ENCODE measurements at places on chromosomes 11 and 22.

DNA sequence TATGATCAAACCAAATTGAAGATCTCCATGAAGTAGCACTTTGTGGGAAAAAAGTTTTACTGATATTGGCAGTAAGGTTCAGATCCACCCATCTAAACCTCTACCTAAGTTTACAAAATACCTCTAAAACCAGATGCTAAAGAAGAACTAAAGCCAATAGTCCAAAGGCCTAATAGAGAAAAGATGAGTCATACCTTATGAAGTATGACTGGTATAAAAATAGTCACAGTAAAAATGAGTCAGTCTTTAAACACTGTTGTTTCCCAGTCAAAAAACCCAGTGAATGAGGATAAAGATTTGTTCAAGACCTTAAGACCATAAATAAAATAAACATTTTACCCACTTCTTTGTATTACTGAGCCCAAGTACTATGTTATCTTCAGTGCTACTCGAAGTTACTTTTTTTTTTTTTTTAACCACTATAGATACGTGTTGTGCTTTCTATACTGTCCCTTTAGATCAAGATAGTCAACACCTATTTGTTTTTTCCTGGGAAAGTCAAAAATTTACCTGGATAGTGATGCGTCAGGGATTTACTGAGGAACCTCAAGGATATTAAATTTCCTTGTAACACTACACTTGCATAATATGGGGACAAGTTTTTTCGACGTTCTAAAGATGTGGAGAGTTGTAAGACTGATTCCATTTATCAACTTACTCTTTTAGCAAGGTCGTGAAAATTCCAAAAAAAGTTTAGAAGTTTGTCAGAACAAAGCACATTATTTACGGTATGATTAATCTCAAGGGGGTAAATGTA is 87.3 kb downstream of the CCDC73 start:
- no peak for DNase-seq

DNA sequence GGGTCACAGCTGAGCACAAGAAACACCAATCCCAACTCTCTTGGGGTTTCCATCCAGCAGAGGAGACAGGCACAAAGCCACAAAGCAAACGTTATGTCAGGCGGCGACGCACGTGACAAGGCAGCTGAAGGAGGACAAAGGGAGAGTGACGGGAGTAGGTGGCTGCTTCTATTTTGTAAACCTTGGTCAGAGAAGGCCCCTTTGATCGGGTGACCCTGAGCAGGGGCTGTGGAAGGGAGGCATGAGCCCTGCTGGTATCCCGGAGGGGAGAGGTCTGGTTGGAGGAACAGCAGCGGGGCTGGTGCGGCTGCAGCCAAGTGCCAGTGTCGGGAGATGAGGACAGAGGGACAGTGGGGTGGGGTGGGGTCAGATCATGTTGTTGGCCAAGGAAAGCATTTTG is 17.3 kb upstream of the RFPL3 start:
- DNase-seq = no peak

DNA sequence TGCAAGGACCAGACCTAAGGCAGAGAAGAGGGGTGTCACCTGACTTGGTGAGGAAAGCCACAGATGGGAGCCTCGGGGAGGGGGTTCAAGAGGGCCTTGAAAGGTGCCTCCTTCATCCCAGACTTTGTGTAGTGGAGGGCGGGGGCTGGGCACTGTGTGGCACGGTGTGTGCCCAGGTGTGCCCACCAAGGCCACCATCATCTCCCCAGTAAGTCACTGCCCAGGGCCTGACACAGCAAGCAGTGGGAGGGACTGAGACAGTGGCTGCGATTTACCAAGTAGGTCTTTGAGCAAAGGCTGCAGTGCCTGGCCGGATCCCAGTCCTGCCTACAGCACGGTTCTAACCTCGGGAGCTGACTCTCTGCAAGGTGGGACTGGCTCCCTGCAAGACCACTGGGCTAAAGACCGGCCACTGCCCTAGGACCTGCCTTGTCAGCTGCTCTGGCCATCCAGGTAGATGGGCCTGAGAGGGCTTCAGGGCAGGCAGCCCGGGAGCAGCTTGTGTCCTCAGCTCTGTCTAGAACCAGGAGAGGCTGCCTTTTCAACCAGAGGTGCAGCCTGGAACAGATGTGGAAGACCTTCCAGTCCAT is 1.4 kb downstream of the OSM start:
- DNase-seq = no peak

- DNase-seq = no peak
Observed at GRCh38 chr11:66689661-66690590, 12.2 kb upstream of the RBM4B start.

- DNase-seq = no peak
Observed at GRCh38 chr22:42928969-42929837, 72.1 kb upstream of the ARFGAP3 start.

DNA sequence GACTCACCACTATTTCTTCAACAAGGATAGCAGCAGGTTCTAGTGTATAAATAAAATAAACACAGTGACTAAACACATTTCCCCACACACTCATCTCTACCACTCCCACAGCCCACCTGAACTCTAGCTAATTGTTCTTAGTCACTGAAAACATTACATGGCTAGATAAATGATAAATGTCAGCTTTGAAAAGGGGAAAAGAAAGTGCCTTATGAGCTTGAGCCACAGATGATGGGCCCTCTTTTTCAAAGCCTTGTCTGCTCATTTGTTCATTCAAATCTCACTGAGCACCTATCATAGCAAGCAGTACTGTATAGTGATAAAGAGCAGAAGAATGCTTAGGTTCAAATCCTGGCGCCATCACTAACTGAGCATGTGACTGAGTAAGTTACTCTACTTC is 58.3 kb downstream of the SIK3 start:
- DNase-seq = no peak

GRCh38 chr22:20401376-20402014 is 7.5 kb downstream of the ZNF74 start:
- no peak for DNase-seq

DNA sequence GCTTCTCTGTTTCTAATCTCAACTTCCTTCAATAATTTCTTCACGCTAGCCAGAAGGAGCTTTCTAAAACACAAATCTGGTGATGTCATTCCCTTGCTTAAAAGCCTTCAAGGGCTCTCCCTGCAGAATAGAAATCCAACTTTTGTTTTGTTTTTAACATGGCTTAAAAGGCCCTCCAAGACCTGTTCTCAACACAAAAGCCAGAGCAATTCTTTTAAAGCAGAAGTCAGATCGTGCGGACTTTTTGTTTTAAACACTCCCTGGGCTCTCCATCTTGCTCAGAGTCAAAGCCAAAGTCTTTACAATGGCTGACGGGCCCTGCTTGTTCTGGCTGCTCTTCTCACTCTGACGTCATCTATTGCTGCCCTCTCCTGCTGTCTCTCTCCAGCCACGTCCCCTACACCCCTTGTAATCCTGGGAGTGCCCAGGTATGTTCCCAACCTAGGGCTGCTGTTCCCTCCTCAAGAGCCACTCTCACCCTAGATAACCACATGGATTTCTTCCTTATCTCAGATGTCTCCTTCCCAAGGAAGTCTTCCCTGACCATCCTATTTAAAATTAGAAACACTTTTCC is 22.5 kb downstream of the TECTA start:
- no peak for DNase-seq

DNA sequence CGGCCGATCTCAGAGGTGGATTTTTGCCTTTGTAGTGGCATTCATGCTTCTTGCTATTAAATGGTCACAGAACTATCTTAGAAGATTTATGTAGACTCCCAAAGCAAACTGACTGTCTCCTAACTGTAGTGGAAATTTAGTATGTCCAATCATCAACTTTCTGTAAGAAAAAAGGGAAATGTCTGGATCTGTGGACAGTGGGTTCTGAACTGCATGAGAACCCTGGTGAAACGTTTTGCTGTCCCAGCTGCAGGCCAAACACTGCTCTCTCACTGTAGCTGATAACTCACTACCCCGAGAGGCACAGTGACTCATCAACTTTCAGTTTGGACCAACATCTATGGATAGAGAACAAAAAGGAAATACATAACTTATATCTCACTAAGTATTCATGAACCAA is 387.1 kb downstream of the SOX6 start:
- DNase-seq = no peak

DNA sequence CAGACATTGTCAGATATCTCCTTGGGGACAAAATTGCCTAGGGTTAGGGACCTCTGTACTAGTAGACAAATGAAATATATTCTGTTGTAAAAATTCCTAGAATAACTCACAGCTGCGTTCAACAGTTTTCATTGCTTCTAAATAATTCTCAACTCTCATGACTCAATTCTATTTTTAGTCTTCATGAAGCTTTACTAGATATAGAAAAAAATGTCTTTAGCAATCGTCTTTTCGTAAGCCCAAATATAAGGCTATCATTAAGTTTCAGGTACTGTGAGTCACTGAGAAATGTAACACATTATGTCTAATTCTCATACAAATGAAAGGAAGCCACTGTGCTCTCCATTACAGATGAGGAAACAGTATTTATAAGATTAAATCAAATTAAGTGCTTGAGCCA is 6.4 kb downstream of the MMP12 start:
- DNase-seq = no peak

DNA sequence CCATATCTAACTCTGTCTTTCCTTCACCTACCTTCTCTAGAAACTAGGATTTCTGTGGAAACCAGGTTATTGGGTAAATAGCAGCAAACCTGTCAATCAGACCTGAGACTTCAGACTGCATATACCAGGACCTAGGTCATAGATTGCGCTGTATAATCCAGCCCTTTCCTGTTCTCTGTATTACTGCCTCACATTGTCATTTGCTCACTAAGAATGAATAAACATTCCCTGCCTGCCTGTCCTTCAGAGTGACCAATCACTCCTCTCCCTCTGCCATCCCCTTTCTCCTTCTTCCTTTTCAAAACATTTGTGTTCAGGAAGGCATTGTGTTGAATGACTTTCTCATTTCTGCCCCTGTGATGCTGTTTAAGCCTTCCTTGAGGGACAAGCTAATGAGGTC is 14.1 kb upstream of the FZD4 start:
- DNase-seq = no peak

DNA sequence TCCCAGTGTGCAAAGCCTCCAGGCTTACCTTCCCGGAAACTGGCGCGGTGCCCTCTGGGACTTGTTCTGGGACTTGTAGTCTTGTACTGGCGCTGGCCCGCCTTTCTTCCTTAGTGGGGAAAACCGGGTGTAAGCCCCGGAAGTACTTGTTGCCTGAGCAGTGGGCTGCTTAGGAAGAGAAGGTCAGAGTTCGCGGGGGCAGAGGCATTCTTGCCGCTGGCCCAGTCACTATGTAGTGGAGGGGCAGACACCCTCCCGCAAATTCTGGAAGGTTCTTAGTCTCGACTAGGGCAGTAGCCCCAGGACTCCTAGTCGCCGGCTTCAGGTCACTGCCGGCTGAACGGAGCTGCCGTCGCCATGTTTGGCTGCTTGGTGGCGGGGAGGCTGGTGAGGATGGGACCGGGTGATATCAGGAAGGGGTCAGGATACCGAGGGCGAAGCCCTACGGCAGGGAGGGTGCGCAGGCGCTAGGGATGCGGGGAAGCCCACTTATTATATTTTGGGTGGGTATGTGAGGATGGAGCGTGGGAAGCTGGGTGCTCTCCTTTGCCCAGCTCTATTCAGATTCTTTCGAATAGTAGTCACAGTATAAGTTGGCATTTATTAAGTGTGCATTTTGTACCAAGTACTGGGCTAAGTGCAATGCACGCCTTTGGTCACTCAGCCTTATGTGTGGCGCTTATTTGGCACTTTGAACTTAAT is at the start of gene HIKESHI:
Gene HIKESHI, plus strand, starts transcription at position 149 of the 702 bp plus-strand sequence. Its CDS starts 209 bp downstream, at position 358.
- peak; percentile 85 for DNase-seq

GRCh38 chr22:49333206-49333605 is 494.5 kb downstream of the BRD1 start:
- DNase-seq = no peak

DNA sequence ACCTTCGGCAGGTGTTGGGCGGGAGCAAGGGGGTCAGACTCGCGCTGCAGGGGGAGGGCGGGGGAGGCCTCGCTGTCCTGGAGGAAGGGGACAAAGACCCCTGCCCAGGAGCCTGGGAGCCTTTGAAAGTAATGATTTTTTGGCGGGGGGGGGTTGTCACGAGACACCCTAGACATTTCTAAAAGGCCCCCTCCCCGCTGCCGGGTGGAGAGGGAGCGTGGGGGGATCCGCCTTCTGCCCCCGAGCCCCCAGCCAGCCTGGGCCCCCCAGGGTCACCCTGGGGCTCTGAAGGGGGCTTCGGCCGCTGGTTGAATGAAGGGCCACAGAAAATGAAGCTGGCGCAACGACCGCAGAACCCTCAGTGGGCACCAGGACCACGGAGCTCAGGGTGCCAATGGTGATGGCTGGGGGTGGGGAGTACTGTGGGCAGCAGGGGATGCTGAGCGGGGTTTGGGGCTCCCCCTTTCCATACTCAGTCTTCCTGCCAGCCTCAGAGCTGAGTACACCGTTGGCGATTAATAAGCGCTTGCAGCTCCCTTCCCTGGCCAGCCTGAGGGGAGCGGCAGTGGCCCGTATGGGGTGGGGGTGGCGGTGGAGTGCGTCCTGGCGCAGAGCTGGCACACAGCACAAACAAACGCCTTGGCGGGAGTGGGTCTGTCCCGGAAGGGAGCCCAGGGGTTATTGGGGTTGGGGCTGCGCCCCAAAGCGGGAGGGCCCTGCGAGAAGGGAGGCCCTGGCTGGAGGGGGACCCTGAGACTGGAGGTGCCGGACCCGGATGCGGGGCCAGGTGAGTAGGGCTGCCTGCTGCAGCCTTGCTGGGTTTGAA is 1.2 kb upstream of the DUSP8 start:
- no peak for DNase-seq

DNA sequence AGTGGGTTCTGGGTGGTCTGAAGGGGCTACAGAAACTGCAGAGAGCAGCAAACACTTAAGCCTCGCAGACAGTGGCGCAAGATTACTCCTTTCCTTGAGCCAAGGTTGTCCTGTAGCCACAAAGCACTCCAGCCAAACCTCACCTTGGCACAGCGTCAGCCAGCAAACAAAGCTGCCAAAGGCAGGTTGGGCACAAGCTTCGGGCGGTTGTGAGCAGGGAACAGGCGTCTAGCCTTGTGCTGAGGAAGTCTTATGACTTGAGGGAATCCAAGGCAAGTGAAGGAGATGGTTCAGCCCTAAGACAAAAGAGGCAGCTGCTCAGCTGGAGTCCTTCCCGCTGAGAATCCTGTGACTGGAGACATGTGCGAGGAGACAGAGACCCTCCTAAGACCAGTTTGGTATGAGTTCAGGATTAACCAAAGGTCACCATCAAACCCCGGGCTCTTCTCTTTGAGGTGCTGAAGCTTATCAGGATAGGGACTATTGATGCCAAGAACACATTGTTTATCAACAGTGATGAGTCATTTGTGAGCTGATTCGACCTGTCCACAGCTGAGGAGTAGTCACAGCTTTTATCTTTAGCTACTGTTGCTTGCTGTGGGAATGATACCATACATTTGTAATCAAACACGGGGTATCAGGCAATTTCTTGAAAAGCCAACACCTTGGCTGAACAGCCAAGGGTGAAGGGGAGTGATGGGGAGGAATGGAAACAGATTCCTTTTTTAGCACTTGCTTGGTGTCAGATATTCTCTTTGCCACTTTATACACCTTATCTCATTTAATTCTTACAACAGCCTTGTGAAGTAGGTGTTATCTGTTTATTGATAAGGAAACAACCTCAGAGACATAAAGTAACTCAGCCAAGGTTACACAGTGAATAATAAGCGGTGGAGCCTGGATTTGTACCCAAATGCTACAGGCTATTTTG is 4.6 kb downstream of the ADM start:
- no peak for DNase-seq
